ENCODE measurements at places on chromosomes 2 and 18.

GRCh38 chr2:41718705-41719104 lies 329.1 kb upstream of the PKDCC start:
- no peak for DNase-seq

DNA sequence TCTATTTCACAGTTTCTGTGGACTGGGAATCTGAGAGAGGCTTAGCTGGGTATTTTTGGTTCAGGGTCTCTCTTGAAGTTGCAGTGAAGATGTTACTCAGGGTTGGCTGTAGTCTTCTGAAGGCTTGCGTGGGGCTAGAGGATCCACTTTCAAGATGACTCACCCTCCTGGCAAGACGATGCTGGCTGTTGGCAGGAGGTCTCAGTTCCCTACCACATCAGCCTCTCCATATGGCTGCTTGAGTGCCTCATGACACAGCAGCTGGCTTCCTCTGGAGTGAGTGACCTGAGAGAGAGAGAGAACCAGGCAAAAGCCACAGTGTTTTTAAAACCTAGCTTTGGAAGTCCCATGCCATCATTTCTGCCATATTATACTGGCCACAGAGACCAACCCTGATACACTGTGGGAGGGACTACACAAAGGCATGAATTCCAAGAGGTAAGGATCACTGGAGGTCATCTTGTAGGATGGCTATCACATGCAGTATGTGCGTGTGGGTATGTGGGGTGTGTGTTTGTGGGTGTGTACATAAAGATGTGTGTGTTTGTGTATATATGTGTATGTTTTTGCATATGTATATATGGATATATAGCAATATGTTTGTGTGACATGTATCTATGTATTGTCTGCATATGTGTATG lies 25.1 kb downstream of the DNPEP start:
- DNase-seq, result no peak

- no peak for DNase-seq
Observed at GRCh38 chr2:207932106-207932505, 93.2 kb downstream of the PLEKHM3 start.

GRCh38 chr2:170170281-170171040 lies 7.5 kb upstream of the MYO3B start:
- no peak for DNase-seq
